H9 (cell line): ENCODE measurements at places on chromosomes 6 and 20. TPM values are rescaled to one million over a fixed set of nuclear protein-coding genes. Genes with fewer than 3 reads are reported as not detected.

DNA sequence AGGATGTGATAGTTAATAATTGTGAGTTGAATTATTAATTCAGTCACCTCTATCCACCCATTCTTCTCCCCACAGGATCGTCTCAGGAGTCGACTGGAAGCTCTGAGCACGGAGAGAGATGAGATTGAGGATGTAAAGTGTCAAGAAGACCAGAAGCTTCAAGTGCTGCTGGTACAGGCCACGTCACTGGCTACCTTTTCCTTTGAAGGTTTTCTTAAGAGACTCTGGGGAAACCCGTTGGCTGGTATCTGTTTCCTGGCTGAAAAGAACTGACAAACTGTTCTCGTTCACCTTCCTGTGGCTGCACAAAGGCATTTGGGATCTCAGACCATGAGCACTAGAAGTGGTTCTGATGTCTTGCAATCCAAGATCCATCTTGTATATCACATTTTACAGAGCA, 3.8 kb downstream of the TRIM15 start:
- no peak overlapping the region for H3K4me3 ChIP-seq
- H3K27me3 ChIP-seq = no peaks in the 10 kb centered on the region; the same call in 1 of the 2 replicates
- DNase-seq = no peak

DNA sequence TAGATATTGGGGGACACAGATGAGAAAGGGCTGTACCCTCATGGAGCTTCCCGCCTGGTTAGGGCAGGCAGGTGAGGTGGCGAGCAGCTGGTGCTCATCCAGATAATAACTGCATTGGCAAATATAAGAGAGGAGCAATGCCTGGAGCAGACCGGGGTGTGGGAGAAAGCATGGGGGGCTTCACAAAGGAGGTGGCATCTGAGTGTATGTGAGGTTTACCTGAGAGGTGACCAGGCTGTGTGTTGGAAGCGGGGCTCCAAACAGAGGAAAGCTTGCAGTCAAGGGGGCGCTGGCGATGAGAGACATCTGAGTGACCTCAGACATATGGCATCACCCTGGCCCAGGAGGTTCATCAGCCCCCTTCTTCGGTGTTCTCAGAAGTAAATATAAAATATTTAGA, 72.1 kb upstream of the PMEPA1 start:
- no peak overlapping the region for H3K27ac ChIP-seq
- peak; percentile 20 for DNase-seq
- no peaks in the 10 kb centered on the region for H3K4me1 ChIP-seq
- no peak overlapping the region for H3K4me3 ChIP-seq

DNA sequence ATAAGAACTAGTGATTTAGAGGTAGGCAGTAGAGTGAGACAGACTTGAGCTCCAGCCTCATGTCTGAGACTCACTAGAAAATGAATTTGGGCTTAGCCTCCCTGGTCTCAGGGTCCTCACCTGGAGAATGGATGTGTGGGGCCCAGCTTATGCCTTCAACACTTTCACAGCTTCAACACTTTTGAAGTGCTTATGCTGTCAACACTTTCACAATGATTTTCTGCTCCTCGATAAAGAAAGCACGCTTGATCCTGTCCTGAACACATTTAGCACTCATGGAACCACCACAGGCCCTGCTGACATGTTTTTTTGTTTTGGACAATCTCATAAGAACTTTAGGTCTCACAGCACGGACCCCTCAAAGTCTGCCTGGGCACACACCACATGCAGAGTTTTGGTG, 229.3 kb downstream of the PACRG start:
- H3K4me1 ChIP-seq = no peaks in the 10 kb centered on the region
- no peaks in the 10 kb centered on the region for H3K27me3 ChIP-seq
- H3K36me3 ChIP-seq = no peaks in the 10 kb centered on the region
- no peak for DNase-seq

DNA sequence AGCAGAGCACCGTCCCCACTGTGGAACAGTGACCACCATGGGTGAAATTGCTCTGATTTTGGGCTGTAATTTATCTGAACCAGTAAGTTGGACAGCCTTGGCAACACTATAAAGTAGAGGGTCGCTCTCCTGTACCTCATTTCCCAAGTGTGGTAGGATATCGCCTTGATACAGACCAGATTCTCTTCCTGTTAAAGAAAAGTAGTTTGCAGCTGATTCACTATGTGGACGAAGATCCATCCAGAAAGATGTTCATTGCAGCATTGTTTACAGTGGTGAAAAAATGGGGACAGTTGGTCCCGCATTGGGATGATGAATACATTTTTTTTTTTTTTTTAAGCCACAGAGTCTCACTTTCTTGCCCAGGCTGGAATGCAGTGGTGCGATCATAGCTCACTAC, 74.3 kb downstream of the SLX4IP start:
- H3K4me1 ChIP-seq = peaks cover 9% of the 10 kb centered on the region
- H3K4me3 ChIP-seq = no peak overlapping the region

GRCh38 chr20:13533946-13534345, 104.8 kb downstream of the TASP1 start:
- no peaks in the 10 kb centered on the region for H3K27me3 ChIP-seq
- H3K27ac ChIP-seq = no peak overlapping the region
- H3K4me1 ChIP-seq = no peaks in the 10 kb centered on the region
- no peaks in the 10 kb centered on the region for H3K36me3 ChIP-seq
- no peak for DNase-seq
- no peak overlapping the region for H3K4me3 ChIP-seq

GRCh38 chr6:89162047-89162371, 16.2 kb downstream of the PM20D2 start:
- no peaks in the 10 kb centered on the region for H3K27me3 ChIP-seq
- H3K36me3 ChIP-seq = no peaks in the 10 kb centered on the region
- H3K4me3 ChIP-seq = no peak overlapping the region
- DNase-seq = no peak
- no peak overlapping the region for H3K27ac ChIP-seq

- no peak overlapping the region for H3K27ac ChIP-seq
- H3K4me1 ChIP-seq = peaks cover 4% of the 10 kb centered on the region; the same call in 1 of the 2 replicates
- no peak for DNase-seq
- H3K27me3 ChIP-seq = no peaks in the 10 kb centered on the region
- H3K36me3 ChIP-seq = peaks cover 27% of the 10 kb centered on the region
Observed at GRCh38 chr6:157143890-157144798, 179.2 kb downstream of the TMEM242 start.

DNA sequence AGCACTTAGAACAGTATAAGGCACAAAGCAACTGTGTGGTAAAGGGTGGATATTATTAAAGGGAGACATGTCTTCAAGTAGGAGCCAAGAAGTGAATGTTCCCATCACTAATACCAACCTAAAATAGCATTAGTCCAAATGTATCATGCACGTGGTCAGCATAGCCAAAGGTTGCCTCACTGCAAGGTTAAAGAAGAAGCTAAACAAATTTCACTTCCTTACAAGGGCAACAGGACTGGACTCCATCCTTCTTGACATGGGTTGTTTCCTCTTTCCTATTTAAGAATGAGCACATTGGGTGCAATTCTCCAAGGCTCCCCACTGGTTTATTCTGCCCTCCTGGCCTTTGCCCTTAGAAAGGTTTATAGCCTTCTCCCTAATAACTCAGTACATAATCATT, 186.7 kb downstream of the PHACTR1 start:
- H3K27me3 ChIP-seq = no peaks in the 10 kb centered on the region
- no peaks in the 10 kb centered on the region for H3K4me1 ChIP-seq
- no peaks in the 10 kb centered on the region for H3K36me3 ChIP-seq
- H3K27ac ChIP-seq = no peak overlapping the region
- no peak for DNase-seq

DNA sequence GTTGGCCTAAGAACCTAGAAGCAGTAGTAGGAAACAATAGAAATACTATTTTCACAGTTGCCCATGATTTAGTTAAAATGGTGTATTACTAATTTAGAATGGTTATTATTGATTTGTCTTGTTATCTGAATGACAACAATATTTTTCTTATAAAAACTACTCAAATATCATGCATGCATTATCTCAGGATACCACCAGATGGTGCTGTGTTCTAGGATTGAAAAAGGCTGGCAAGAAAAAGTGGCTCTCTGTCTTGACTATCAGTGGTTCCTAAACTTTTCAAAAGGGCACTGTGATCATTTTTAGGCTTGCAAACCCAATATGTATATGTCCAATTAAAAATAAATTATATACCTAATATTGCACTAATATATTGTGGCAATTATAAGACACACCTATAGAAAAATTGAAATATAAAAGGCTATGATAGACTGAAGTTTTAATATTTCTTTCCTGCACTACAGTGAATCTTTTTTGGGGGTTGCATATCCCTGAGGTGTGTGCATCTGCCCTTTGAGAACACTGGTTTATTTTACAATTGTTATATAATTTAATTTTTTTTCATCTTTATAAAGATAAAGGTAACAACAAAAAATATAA, 131.7 kb upstream of the MLIP start:
- H3K36me3 ChIP-seq = no peaks in the 10 kb centered on the region
- no peak for DNase-seq
- H3K27me3 ChIP-seq = no peaks in the 10 kb centered on the region
- H3K4me3 ChIP-seq = no peak overlapping the region

DNA sequence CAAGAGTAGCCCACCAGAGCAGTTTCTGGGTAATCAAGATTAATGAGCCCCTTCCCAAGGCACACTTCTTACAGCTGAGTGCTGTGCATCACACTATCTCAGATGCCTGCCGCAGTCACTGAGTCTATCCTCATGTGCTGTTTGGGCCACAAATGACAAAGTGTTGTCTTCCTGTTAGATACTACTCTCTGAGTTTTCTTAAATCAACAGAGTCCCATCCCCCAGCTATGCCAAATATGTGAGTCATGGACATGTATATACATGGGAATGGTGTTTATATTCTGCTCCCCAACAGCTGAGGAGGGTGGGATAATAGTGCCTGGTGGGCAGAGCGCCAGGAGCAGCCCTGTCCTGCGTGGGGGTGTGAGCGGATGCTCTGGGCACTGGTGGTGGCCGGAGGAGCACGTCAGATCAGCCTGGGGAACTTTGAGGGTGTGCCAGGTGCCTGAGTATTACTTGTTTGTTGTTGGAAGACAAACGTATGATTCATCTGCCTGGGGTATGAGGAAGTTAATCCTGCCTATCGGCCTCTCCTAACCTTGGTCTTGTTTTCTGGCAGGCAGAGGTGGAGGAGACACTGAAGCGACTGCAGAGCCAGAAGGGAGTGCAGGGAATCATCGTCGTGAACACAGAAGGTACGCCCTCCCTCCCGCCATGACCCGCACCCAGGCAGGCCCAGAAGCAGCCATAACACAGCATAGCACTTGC, 9.6 kb downstream of the DYNLRB1 start:
- no peak overlapping the region for H3K27ac ChIP-seq
- no peaks in the 10 kb centered on the region for H3K4me1 ChIP-seq

DNA sequence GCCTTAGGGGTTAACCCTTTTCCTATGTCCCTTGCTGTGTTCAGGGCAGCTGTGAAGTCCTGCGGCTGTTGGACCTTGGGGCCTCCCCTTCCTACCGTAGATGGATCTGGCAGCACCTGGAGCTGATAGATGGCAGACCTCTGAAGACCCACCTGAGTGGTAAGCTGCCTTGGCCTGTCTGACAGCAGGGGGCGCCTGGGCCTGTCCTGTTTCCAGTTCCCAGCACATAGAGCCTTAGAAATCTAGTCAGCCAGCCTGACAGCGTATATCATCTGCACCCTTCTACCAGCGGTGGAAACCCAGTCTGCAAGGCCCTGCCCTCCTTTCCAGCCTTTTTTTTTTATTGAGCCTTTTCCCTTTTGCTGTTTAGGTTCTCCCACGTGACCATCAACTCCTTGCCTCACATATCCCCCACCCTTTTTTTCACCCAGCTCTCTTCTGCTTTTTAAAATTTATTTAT, 26.6 kb downstream of the CNBD2 start:
- H3K4me3 ChIP-seq = no peak overlapping the region
- H3K4me1 ChIP-seq = no peaks in the 10 kb centered on the region
- H3K36me3 ChIP-seq = no peaks in the 10 kb centered on the region
- no peak overlapping the region for H3K27ac ChIP-seq
- no peaks in the 10 kb centered on the region for H3K27me3 ChIP-seq

GRCh38 chr20:17912916-17913315, 55.7 kb downstream of the SNX5 start:
- H3K27me3 ChIP-seq = no peaks in the 10 kb centered on the region
- no peaks in the 10 kb centered on the region for H3K4me1 ChIP-seq
- DNase-seq = no peak

The SEL1L2 gene
- not detected in 2 replicates for total RNA-seq

The RNF39 gene
- total RNA-seq = 0.26 and 0.39 TPM in 2 replicates

The VSTM2L gene
- 2.1 and 2.2 TPM in 2 replicates for total RNA-seq

The ADAM33 gene
- total RNA-seq = 4.0 and 4.4 TPM in 2 replicates

The SLC16A10 gene
- 9.3 and 11.4 TPM in 2 replicates for total RNA-seq

The ACTR5 gene
- total RNA-seq = 14.0 and 14.1 TPM in 2 replicates

The ENPP1 gene
- total RNA-seq = 21.1 and 22.5 TPM in 2 replicates

The CTCFL gene
- 0.79 and 0.90 TPM in 2 replicates for total RNA-seq

The C6orf141 gene
- total RNA-seq = 35.9 and 40.1 TPM in 2 replicates
